Peyer's patch (tissue), 4 donors: ENCODE measurements at places on chromosomes 7 and 10. TPM values are rescaled to one million over a fixed set of nuclear protein-coding genes. Genes with fewer than 3 reads are reported as not detected.

GRCh38 chr7:23043441-23043840 is 29.5 kb upstream of the HYCC1 start:
- no peak for DNase-seq

Gene JMJD1C
- 112 TPM for total RNA-seq

DNA sequence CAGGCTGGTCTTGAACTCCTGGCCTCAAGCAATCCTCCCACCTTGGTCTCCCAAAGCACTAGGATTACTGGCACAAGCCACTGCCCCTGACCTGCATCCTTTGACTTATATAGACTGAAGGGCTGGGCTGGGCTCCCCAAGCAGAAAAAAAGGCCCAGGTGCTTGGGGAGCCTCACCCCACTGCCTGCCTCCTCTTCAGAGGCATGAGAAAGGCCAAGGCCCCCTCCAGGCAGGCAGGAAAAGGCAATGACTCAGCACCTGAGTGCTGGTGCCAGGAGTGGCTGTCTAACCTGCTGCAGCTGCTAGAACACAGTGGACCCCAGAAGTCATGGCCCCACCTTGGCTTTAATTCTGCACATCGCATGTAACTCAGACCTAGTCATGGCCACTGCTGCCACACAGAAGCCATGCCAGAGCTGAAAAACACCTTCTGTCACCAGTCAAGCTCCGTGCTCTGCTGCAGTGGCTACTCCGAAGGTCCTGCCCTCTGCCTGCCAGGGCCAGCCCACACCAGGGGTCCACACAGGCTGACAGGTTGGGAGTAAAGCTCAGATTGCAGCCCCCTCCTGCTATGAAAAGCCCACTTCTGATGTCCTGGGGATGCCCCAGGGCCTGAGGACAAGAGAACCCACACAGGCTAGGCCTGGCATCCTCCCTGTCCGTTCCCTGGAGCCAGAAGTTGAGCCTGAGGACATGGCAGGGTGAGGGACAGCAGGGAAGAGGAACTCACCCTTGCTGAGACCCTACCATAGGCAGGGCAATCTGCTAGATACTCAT is 48.5 kb downstream of the GRID1 start:
- DNase-seq: no peak

GRCh38 chr7:7771452-7771851 is 53.0 kb upstream of the RPA3 start:
- DNase-seq: no peak

Gene FXYD4
- total RNA-seq: not detected

GRCh38 chr7:34160261-34160752 is 255.0 kb downstream of the BMPER start:
- no peak for DNase-seq

Gene ABCB1
- 301 TPM for total RNA-seq

GRCh38 chr7:152459724-152460251 is 24.0 kb upstream of the KMT2C start:
- no peak for DNase-seq

Gene UBE2D1
- total RNA-seq: 9.9 TPM

- DNase-seq: no peak
Observed at GRCh38 chr7:41504214-41504980, 198.5 kb downstream of the INHBA start.

DNA sequence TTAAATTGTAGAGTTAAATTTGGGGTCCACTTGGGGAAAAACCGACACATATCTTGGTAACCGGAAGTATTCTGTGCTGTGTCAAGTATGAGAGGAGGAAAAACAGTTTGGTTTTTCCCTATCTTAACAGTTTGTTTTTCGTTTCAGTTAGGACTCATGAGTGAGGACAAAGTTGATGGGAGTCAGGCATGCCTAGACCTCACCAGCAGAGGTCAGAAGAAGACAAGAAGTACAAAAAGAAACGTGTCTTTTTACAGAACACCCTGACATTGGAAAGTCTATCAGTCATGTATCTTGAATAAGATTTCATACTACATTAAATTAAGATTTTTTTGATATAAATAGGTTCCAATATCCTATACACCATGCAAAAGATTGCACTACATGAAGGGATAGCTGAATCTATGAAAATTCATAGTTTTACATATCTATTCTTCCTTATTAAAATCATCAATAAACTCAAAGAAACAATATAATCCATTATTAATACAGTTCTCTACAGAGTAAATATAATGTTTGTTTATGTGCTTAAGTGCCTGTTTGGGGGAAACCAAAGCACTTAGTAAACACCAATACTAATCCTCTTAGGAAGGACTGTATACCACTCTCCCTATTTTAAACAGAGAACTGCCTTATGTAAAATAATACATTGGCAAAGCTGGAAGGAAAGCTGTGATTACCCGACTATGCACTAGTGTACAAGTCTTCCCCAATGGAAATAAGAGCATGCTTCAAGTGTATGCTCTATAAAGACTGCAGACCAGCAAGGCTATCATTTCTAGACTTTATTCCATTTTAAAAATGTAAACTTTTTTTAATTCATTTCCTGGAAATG is 95.6 kb downstream of the USP6NL start:
- DNase-seq: no peak

DNA sequence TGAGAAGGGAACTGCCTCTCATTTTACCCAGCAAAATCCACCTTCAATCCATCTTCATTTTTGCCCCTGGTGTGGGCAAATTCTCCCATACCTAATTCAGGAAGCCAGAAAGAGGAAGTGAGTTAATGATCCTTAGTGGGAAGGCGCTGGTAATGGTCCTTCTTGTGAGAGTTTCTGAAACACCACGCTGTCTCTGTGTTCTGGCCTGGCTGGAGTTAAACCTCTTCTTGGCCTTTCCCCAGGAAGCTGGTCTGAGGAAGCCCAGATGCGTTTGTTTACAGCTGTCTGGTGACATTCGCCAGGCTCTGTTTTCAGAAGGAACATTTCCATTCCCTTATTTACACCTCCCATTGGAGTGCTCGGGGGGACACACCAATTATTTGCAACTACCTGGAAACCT is 24.3 kb downstream of the HTRA1 start:
- DNase-seq: no peak

Gene UCMA
- not detected for total RNA-seq

Gene CLDN3
- total RNA-seq: 868 TPM

GRCh38 chr10:132941640-132942051 is 724 bp downstream of the CFAP46 start:
- DNase-seq: no peak

DNA sequence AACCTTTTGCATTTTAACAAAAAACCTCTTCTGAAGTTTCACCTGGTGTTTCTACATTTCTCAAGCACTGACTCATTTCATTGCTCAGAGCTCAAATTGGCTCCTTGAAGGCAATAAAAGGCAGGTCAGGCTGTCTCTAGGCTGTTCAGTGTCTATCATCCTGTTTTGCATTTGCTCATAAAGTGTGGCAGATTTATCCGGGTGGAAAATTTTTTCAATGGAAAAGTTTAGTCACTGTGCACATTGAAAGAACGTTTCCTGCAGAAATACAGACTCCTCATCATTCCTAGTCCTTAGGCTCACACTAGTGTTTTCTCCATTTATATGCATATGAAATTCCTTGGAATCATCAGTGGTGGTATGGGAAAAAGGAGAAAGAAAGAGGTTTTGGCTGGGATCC is 114.2 kb upstream of the DGKB start:
- DNase-seq: no peak
